Stimulated activated CD4-positive, alpha-beta T cell treated with anti-CD3 and anti-CD28 coated beads, Interleukin-1b, Interleukin-23, amount 100 ng/mL, for 48 hours (primary cell): ENCODE measurements at places on chromosomes 5 and 9.

- DNase-seq = no peak
Measured at GRCh38 chr5:14326035-14326903, 183.1 kb downstream of the TRIO start.

- no peak for DNase-seq
Measured at GRCh38 chr9:121652021-121652837, 795 bp downstream of the DAB2IP start.

GRCh38 chr5:17443333-17444130, 54.5 kb upstream of the TAF11L2 start:
- DNase-seq = no peak

DNA sequence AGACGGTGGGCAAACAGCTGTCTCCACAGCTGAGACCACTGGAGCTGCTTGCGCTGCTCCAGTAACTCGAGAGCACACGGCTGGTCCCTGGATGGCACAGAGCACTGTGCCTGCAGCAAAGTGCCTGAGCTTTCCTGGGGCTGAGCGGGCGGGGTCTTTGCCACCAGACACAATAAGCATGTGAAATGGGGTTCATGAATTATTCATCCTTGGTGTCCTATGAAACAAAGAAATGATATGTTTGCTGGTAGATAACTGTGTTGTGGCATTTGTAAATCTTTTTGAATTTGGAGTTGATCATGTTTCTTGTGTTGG, 151.7 kb upstream of the MPDZ start:
- DNase-seq = no peak

- DNase-seq = no peak
Measured at GRCh38 chr9:126894052-126894603, 20.5 kb upstream of the RALGPS1 start.

- no peak for DNase-seq
Measured at GRCh38 chr5:142888469-142889085, 118.4 kb downstream of the ARHGAP26 start.

- no peak for DNase-seq
Measured at GRCh38 chr5:142719836-142720370, 34.0 kb upstream of the FGF1 start.

- DNase-seq = no peak
Measured at GRCh38 chr9:132755096-132755495, 84.8 kb downstream of the GTF3C4 start.

GRCh38 chr5:143164557-143164956, 238.9 kb downstream of the NR3C1 start:
- no peak for DNase-seq

DNA sequence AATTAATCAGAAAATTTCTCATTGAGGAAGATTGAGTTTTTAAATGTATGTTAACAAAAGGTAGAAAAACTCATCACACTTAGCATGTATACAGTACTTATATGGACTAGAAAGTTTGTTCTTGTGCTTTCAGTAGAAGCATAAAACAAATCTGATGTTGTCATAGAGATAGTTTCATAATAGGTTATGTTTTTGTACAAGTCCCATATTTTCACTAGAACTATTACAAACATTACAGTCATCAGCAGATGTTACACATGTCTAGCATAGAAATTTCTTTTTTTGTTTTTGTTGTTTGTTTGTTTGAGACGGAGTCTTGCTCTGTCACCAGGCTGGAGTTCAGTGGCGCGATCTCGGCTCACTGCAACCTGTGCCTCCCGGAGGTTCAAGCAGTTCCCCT, 131.4 kb downstream of the COMMD10 start:
- DNase-seq = no peak

GRCh38 chr9:126564716-126565115, 49.0 kb upstream of the LMX1B start:
- no peak for DNase-seq

DNA sequence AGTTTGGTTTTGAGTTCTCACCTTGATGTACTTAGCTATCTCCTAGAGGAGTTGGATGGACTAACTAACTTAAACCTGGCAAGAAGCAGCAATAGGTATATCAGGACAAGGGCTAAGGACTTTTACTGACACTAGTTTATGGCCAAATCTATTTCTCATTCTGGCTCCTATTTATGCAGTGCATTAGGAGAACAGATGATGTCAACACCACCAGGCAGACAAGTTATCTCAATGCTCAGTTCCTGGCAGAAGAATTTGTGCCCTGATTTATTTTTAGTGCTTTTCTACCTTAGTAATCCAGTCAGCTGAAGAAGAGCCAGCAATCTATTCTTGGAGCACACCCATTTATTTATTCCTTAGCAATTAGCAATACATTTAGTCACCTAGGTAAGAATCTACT, 30.7 kb upstream of the MYOT start:
- no peak for DNase-seq

- peak; percentile 70 for DNase-seq
Measured at GRCh38 chr5:80754900-80755299, 100.1 kb upstream of the DHFR start.

- no peak for DNase-seq
Measured at GRCh38 chr9:128120061-128120740, 7.3 kb downstream of the PTGES2 start.

DNA sequence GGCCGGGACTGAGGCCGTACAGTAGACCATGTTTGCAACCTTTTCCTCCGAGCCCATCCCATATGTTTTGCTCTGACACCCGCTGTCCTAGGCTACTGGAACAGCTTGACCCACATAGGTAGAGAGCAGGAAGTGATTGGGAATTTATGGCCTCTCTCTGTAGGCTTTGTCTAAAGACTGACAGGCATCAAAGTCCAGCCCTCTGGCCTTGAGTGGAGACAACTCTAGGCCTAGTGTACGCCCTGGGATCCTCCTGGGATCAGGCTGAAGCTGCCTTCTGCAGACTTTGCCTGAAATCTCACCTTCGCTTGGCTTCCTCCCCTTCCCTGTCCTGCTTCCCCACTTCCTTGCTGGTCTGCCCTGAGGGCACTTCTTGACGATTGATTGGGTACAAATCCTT, 13.6 kb upstream of the AKNA start:
- no peak for DNase-seq

GRCh38 chr5:9054821-9055589, 490.9 kb downstream of the SEMA5A start:
- no peak for DNase-seq
